ENCODE measurements at places on chromosomes 12 and 14.

- DNase-seq, result no peak
Observed at GRCh38 chr14:91363776-91364523, 53.7 kb downstream of the CCDC88C start.

DNA sequence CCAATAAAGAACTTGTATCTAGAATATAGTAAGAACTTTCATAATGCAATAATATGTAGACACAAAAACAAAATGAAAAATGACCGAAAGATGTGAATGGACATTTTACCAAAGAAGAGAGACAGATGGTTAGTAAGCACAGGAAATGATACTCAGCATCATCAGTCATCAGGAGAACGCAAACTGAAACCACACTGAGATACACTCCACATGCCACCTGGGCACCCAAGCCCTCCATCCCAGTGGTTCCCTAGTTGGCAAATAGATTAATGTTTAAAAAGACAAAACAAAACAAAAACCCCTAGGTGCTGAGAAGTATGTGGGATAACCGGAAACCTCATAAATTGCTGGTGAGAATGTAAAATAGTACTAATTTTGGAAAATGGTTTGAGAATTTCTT, 26.8 kb upstream of the VPS33A start:
- no peak for DNase-seq

DNA sequence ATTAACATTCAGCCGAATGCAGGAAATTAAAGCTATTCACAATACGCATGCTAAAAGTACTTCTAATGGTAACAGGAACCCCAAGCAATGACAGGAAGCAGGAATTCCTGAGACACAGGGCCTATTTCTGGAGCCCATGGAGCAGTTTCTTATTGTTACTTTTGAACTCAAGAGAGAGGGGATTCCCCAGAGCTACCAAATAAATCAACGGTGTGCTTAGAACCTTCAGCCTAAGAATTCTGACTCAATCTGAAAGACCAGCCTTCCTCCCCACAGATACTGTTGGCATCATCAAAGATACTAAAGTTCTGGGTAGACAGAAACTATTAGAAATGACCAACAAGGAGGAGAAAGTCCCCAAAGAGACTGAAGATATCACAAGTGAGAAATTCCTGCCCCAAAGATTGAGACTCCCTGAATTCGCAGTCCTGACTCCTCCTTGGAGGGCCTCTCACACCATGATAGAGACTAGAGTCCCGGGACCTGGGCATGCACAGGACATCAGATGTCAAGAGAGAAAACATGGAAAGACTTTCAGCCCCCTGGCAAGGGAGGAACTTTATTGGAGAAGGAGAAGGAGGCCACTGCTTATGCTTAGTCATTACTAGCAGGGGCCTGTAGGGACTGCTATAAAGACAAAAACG, 32.7 kb downstream of the RTRAF start:
- DNase-seq, result no peak

DNA sequence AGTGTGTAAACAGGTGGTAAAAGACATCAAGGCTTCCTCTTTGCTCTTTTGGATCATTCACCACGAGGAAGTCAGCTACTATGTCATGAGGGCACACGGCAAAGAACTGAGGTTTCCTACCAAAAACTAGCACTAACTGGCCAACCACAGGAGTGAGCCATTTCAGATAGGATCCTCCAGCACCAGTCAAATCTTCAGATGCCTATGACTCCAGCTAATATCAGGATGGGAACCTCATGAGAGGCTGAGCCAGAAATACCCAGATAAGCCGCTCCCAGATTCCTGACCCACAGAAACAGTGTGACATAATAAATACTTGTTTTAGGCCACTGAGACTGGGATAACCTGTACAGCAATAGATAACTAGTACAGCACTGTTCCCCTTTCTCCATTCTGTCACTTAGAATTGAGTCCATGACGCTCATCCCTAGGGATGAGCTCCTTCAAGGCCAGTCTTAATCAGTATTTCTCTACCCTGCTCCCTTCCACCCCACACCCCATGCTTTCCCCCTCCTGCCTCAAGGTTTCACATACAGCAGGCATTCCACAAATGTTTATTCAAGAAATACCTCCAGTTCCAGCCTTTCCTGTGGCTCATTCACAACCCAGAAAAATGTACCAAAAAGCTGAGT, 68.4 kb downstream of the PPM1H start:
- DNase-seq, result no peak

DNA sequence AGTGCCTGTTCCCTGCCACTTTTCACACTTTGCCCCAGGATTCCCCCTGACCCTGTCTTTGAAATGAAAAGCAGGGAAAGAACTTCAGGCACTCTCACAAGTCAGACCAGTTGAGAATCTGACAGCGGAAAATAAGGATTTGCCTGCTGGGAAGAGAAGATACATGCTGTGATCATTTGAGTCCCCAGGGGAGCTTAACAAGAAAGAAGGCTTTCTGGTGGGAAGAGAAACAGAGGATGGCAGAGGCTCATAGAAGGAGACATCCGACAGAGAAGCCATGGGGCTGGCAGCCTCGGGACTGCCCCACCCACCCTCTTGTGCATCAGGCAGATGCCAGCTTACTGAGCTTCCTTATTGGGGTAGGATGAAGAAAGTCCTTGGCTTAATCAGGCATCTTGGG, 11.9 kb downstream of the TTC9 start:
- DNase-seq, result no peak

DNA sequence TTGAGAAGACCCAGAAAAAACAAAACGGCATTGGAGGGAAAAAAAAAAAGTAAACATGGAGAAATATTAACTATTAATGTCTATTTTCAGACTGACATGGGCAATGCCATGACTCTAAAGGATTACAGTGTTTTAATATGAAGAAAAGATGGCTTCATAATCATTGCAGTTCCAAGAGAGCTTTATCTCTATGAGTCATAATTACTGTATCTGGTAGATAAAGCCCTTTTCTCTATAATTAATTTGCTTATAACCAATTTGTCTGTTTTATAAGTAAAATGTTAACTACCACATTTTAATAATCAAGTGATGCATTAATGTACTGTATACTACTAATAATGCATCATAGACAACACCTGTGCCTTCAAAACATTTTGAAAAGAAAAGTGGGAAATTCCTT, 59.7 kb downstream of the CLIP1 start:
- no peak for DNase-seq

DNA sequence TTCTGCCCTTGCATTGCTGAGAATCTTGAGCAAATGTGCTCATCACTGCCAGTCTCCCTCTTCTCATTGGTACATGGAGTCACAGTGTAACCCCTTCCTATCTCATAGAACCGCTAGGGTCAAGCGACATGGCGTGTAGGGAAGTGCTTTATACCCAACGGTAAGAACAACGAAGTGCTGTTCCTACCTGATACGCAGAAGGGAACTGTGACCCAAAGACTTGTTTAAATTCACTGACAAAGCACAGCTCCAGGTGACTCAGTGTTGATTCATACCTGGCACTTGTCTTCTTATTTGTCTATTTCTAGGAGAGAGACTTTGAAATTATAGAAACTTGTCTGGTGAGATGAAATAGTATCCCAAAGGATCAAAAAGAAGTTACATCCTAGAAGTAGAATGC, 53.7 kb downstream of the FBXL14 start:
- no peak for DNase-seq

GRCh38 chr14:50301914-50302313, 10.1 kb downstream of the L2HGDH start:
- DNase-seq, result no peak

GRCh38 chr12:102061096-102061559, 663 bp downstream of the WASHC3 start:
- no peak for DNase-seq

GRCh38 chr12:68048648-68049297, 59.5 kb downstream of the IFNG-AS1 start:
- no peak for DNase-seq

DNA sequence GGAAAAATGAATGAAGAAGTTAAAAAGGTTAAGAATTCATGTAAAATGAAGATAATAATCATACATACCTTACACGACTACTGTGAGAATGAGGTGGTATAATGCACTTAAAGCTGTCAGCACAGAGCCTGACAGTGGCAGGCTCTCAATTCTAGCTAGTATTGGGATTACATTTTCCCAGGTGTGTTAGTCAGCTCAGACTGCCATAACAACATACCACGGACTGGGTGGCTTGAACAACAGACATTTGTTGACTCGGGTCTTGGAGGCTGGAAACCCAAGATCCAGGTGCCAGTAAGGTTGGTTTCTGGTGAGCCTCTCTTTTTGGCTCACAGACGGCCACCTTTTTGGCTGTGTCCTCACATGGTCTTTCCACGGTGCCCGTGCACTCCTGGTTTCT, 167.8 kb downstream of the CHST11 start:
- no peak for DNase-seq
